Fibroblast of mammary gland (primary cell): ENCODE measurements at places on chromosomes 4 and X.
A peak's percentile ranks its signal among the peaks of the same experiment; 100 is the strongest.

DNA sequence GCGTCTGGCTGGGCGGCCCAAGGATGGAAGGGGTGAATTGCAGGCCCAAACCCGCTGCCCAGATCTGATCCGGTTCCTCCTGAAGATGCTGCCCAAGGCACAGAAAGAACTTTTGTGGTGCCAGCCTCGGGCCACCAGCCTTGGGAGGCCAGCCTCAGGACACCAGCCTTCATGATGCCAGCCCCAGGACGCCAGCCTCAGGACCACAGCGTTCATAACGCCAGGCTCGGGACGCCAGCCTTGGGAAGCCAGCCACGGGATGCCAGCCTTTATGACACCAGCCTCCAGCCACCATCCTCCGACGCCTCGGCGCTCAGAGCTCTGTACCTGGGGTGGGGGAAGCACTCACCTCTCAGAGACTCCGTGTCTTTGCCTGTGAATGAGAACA, 107.8 kb downstream of the ADRA2C start:
- DNase-seq, result no peak

DNA sequence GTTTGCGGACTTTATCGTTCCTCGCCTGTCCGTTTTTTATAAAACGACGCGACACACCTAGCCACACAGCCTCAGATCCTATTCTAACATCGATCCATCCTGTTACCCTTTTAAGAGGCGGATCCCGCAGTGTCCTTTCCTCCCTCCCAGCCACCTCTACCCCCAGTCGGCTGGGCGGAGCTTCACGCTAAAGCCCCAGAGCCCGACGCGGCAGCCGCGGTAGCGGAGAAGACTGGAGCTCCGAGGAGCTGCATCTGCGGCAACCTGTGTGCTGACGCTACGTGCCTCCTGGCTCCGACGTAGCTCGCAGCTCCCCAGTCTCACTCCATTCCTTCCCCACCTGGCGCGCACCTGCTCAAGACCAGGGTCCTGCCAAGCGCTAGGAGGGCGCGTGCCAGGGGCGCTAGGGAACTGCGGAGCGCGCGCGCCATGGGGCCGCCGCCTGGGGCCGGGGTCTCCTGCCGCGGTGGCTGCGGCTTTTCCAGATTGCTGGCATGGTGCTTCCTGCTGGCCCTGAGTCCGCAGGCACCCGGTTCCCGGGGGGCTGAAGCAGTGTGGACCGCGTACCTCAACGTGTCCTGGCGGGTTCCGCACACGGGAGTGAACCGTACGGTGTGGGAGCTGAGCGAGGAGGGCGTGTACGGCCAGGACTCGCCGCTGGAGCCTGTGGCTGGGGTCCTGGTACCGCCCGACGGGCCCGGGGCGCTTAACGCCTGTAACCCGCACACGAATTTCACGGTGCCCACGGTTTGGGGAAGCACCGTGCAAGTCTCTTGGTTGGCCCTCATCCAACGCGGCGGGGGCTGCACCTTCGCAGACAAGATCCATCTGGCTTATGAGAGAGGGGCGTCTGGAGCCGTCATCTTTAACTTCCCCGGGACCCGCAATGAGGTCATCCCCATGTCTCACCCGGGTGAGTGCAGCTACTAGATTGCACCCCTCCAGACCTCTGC, at the start of gene RNF128:
TSS of gene RNF128 (plus strand) at position 217 of the 953 bp plus-strand sequence. CDS start at position 430, 213 bp downstream.
- peak; percentile 23 for DNase-seq

DNA sequence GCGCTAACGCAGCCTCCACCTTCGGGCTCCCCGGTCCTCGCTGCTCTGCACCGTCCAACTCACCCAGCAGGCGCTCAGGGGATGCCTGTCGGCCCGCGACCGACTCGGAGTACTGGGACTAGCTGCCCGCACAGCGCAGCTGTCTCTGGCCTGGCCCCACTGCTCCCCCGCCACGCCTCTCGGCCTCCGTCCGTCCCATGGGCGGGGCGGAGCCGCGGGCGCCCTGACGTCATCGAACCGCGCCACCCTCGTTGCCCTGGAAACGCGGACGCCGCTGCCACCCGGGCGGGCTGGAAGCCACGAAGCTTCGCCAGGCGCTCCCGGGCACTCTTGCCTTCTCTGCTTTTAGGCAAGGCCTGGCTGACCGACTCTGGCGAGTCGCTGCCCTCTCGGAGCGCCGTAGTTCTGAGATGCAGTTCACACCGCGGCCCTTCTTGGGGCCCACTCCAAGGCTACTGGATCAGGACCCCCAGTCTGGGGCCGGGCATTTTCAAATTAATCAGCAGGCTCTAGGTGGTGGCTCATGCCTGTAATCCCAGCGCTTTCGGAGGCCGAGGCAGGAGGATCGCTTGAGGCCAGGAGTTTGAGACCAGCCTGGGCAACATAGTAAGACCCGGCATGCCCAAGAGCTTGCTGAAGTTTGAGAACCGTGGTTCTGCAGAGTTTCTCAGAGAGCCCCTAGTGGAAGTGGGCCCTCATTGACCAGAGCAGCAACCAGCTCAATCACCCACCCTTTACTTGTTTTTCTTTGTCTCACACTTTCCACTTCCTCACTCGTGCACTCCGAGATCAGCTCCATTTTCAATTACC, 12.0 kb downstream of the ACOX3 start:
- DNase-seq, result peak; percentile 76

DNA sequence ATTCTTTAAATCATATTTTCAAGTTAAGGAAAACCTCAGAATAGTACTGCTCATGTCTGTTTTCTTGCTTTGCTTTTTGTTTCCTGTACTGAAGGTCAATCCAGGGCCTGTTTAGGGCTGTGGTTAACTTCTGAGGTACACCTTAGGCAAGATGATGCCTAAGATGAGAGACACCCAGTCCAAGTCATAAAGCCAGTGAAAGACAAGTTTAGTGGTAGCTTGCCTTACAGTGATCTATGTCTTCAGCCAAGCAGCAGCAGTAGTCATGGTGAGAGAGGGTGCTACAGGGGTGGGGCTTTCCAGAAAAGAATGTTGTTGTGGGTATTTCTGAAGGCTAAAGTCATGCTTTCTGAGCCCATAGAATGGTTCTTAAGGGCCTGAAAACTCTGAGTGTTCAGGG, 173.7 kb downstream of the VSIG4 start:
- no peak for DNase-seq

DNA sequence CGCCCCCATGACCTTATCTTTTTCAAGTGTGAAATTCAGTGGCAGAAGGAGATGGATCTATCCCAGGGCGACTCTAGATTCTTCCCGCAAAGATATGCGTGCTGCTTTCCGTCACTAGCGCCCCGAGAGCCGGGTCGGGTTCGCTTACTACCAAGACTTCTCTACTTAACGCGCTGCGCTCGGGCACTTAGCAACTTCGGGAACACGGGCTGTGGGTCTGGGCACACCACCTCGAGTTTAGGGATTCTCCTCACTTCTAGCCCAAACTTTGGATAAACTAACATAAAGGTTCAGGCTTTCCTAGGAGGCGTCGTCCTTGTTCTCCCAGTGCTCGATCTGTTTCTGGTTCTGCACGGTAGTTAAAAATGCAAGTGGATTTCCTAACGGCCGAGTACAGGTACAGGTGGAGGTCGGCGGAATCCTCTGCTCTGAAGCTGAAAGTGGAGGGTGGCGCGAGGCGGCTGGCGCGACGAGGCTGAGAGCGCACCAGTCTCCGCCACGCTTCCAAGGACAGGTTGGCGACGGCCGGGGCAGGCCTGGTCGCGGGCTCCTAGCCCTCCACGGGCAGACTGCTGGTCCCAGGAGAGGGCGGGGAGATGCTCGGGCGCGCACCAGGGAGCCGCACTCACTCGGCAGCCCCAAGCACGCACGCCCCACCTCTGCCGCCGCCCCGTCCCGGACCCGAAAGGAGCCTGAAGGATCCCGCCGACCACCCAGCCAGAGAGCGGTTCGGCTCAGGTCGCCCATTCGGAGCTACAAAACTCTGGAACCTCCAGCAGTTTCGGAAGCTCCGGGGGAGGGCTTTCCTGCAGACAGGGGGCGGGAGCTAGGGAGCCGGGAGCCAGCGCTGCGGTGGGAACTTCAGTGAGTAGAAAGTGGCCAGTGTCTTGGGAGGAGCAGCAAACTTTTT, 100.8 kb upstream of the TENM3 start:
- peak; percentile 62 for DNase-seq

- DNase-seq, result peak; percentile 30
Observed at GRCh38 chr4:23877758-23878229, 12.1 kb downstream of the PPARGC1A start.

DNA sequence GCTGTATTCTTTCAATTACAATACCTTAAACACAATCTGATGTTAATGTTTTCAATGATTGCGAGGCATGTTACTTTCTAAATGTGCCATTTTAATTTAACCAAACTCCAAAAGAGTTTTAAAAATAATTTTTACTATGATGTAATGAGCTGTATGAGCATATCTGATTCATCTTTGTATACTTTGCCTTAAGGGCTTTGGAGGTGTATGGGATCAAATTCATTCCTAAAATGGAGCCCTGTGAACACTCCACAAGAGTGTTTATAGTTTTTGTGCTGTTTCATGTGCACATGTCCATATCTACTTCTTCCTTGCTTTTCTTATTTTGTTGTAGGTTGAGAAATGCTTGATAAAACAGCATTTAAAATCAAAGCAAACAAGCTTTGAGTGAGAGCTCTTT, 82.4 kb downstream of the ATP10D start:
- no peak for DNase-seq

DNA sequence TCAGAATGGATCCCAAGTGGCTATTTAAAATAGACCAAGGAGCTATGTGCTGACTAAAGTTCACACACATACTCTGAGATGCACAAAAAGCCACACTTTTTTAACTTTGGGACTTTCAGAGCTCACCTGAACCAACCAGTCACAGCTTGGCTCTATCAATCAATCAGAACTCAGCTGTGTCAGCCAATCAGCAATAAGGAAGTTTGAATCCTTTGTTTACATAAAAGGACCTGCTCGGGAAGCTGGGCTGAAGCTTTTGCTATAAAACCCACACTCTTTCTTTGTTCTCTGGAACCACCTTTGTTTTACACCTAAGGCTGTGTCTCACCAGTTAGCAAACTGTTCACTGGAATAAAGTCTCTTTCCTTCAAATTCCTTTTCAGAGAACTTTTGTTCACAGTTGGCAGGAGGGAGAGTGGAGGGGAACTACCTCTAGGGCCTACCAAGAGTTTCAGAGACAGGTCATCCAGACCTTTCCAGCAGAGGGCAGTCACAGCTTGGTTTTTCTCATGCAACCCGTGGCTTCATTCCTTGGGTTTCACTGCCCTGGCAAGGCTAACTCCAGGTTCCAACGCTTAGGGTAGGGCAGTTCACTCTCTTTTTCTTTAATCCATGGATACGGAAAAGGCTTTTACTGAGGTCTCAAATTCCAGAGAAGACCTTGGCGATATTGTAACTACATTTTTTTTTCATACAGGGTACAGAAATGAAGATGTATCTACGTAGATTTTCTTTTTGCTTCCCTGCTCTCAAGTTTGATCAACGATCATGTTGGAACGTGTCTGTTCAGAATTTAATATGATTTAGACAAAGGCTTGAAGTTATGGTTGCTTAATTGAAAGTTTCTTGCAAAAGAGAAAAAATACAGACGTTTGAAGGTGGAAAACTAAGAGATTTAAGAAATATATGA, 80.7 kb downstream of the GPRIN3 start:
- peak; percentile 79 for DNase-seq

- DNase-seq, result no peak
Observed at GRCh38 chr4:123840197-123840596, 443.6 kb downstream of the SPRY1 start.

DNA sequence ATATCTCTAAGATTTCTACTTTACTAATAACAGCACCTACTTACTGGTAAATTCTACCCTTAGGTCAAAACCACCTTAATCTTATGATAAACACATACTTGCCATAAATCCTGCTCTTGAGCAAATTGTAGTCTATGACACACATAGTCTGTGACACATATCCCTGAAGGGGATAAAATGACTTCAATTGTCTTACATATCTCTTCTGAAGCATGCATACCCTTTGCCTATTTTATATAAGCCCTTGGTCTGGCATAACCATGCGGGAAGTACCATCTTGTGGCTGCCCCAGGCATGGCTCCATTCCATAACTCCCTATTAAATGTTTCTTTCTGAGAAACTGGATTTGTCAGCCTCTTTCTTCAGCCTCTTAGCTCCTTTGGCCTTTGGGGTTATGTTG, 248.9 kb downstream of the SLC7A11 start:
- DNase-seq, result no peak

- no peak for DNase-seq
Observed at GRCh38 chr4:184064877-184065276, 152.8 kb downstream of the ENPP6 start.

DNA sequence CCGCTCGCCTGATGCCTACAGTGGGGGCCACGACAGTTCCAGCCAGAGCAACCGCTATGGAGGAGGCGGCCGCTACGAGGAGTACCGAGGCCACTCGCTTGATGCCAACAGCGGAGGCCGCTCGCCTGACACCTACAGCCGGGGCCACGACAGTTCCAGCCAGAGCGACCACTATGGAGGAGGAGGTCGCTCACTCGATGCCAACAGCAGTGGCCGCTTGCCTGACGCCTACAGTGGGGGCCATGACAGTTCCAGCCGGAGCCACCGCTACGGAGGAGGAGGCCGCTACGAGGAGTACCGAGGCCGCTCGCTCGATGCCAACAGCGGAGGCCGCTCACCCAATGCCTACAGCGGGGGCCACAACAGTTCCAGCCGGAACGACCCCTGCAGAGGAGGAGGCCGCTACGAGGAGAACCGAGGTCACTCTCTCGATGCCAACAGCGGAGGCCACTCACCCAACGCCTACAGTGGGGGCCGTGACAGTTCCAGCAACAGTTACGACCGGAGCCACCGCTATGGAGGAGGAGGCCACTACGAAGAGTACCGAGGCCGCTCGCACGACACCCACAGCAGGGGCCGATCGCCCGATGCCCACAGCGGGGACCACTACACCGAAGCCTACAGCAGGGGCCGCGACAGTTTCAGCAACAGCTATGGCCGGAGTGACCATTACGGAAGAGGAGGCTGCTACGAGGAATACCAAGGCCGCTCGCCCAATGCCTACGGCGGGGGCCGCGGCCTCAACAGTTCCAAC, 2.5 kb downstream of the RBMXL3 start:
- DNase-seq, result no peak

DNA sequence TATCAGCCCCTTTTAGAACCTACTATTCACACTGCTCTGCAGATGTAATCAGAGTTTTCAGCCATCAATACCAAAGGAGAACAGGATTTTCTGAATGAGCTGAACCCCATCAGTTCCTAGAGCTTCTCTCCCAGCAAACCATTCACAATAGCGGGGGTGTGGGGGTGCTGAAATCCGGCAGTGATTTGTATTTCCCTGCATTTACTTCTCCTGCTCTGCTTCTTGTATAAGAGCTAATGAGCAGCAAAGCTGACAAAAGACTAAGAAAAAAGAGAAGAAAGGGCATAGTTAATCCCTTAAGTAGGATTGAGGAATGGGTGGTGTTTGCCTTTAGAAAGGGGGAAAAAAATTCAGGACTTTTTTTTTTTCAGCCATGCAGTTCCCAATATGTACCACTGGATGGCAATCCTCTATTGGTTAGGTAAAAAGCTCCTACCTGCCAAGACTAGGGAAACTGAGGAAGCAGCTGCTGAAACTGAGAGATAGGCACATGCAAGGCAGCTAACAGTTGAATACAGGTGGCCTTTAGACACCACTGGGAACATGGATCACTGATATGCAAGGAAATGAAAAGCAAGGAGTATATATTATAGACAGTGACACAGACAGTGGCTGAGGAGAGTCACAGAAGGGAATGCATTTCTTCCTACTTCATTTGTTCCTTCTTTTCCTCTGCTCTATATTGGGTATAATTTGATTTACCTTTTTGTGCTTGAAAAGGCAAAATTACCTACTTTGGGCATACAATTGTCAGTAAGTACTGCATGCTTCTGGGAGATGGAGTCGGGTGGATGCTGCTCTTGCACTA, 217.9 kb downstream of the HS6ST2 start:
- DNase-seq, result peak; percentile 0
